ENCODE measurements at places on chromosomes 5 and 9.
A peak's percentile ranks its signal among the peaks of the same experiment; 100 is the strongest.

DNA sequence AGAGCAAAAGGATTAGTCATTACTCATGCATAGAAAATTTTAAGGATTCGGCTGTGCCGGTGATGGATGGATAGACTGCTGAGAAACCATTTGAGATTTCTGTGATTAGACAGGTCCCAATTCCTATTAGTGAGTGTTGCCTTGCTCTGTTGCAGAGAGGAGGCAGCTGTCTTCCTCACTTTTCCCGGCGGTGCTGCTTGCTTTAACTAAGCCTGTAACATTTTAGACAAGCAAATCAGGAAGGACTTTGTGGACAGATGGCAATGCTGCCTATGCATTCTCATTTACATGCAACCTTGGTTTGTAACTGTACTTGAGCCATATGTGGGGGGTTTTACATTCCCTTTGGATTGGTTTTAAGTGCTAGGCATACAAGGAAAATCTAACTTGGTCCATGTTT, 1176.3 kb downstream of the CDH18 start:
- no peak for DNase-seq

- no peak for DNase-seq
Measured at GRCh38 chr5:77337686-77338085, 127.2 kb downstream of the PDE8B start.

DNA sequence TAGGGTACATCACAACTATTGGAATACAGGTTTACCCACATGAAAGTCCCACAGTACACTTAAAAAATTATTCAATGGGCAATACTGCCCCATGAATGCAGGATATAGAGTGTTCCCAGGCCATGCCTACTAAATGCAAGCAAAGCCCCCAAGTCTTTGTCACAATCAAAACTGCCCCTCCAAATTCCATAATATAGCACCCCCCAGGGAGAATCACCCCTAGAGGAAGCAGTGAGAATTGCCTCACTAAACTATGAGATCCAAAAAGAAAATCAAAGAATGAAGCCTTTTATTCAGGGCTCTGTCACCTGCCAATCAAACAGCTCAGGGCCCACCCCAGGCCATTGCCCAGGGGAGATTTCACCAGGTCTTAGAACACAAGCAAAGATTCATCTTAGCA, 90.8 kb downstream of the ATPSCKMT start:
- no peak for DNase-seq

DNA sequence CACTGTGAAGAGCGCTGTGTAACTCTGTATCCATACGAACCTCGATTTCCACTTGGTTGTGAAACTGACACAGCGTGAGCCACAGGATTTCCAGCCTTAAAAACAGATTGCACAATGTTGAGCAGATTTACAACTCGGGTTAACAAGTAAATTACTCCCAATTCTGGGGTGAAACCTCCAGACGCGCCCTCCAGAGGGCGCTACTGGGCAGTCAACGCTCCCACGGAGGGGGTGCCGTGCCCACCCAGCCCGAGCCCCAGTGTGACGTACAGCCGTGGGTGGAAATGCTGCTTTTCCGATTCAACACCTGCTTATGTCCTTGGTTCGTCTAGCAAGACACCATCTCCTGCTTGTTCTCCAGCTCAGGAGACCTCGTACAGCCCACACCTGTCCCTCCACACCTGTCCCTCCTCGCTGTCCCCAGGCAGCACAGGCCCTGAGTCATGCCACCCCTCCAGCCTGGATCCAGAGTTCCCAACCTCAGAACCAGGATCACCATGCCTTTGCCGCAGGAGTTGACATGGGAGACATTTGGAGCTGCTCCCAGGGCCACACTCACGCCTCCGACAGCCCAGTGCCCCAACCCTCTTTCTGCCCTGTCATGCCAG, 34.4 kb upstream of the SLC6A3 start:
- peak; percentile 31 for DNase-seq

- no peak for DNase-seq
Measured at GRCh38 chr9:90870621-90871326, 69.2 kb downstream of the SYK start.

- no peak for DNase-seq
Measured at GRCh38 chr5:65037831-65038815, 269.4 kb downstream of the CWC27 start.

DNA sequence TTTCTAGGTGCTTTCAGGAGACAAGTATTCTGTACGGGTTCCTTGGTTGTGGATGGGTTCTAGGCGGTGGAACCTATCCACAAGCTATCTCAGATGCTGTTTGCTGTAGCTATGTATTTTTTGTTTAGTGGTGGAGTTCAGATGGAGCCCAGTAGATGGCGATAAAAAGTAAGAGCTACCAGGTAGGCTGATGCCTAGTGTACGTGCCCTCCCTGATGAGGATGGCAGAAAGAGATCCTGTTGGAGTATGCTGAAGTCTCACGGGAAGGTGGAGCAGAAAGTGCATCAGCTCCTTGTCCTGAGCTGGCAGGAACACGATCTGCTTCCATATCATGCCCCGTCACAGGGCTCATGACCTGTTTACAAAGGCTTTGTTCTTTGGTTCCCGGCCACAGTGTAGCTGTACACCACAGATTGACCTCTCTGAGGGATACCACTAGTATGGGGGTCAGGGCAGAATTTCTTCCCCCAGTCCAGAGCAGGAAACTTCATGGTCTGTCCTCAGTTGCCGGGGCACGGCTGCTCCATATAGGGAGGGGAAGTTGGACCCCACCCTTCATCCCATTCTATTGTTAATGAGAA, 12.6 kb upstream of the UGT3A2 start:
- no peak for DNase-seq

GRCh38 chr9:121757281-121757585, 105.8 kb downstream of the DAB2IP start:
- DNase-seq: no peak

- DNase-seq: no peak
Measured at GRCh38 chr9:127589955-127590370, 22.1 kb upstream of the STXBP1 start.

DNA sequence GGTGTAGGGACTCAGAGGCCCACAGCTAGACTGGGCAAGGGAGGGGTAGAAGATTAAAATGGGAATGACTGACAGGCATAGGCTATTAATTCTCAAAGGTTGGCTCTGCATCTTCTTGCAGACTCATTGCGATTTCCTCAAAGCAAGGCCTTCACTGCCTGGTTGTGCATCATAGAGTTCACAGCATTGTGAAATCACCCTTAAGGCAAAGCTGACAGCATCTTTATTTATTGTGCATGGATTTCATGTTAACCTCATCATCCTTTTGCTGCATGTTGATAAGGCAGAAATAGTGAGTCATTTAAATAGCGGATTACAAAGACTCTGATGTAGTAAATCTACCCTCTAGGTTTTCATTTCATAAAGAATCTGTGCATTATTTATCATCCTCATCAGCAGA, 13.6 kb upstream of the PALM2AKAP2 start:
- no peak for DNase-seq

DNA sequence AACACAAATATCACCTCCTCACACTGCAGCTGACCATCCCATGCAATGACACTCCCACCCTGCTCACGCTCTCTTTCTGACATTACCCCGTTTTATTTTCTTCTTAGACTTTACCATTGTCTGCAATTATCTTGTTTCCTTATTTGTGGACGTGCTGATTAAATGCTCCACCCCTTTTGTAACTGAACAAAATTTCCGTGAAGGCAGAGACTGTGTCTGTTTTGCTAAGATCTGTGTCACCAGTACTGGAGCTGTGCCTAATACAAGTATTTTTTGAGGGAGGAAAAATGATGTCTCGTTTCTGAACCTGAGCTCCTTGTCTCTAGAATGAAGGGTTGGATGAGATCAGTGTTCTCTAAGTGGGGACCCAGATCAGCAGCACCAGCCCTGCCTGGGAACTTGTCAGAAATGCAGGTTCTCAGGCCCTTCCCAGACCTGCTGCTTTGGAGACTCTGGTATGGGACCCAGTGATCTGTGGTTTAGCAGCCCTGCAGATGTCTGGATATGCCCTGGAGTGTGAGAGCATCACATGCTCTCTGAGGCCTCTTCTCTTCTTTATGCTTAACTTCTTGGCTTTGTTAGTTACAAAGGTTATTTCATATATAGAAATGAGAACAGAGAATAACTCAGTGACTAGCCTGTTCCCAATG, 181.7 kb upstream of the GAS1 start:
- DNase-seq: no peak

DNA sequence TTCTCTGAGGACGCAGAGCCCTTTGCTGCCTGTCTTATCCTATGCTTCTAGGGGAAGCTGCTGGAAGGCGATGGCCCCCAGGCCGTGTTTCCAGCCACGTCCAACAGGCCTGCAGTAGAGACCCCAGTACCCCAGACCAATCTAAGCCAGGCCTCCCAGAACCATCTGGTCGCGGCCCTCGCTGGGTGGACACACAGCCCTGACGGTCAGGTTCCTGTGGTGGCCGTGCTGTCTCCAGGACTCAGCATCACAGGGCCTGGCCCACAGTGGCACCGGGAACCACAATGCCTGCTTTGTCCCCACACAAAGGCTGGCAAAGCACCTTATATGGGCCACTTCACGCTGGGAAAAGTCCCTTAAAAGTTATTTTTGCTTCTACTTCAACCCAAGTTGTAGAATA, 44.5 kb downstream of the SEMA4D start:
- no peak for DNase-seq

GRCh38 chr5:147880487-147880886, 2.0 kb downstream of the SCGB3A2 start:
- DNase-seq: no peak

- DNase-seq: no peak
Measured at GRCh38 chr9:128182893-128183588, 8.3 kb downstream of the CIZ1 start.

DNA sequence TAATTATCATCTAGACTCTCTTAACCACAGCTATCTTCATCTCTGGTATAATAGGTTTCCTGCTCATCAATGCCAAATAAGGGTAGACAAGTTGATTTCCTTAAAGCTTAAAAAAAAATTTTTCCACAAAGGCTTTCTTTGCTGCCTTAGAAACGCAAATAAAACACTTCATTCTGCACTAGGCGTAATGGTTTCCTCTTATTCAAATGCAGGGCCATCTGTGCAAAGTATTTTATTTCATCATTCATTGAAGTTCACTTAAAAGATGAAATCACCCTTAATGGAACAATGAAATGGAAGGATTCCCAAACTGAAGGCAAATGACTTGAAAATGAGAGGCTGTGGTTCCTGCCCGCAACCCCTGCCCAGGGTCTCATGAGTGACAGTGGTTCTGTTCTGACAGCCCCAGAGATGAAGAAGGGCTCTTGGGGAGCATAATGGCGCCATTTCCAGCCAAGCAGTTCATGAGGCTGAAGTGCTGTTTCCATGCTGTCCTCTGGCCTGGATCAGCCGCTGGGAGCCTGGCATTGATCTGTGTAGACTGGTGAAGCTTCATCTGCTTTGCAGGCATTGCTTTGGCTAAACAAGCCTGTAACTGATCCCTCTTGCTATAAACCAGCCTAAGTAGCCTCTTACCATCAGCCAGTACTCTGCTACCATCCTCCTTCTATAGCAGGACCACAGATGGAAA, 276.9 kb upstream of the WWC1 start:
- no peak for DNase-seq

- no peak for DNase-seq
Measured at GRCh38 chr5:88190106-88190834, 78.4 kb downstream of the TMEM161B start.

DNA sequence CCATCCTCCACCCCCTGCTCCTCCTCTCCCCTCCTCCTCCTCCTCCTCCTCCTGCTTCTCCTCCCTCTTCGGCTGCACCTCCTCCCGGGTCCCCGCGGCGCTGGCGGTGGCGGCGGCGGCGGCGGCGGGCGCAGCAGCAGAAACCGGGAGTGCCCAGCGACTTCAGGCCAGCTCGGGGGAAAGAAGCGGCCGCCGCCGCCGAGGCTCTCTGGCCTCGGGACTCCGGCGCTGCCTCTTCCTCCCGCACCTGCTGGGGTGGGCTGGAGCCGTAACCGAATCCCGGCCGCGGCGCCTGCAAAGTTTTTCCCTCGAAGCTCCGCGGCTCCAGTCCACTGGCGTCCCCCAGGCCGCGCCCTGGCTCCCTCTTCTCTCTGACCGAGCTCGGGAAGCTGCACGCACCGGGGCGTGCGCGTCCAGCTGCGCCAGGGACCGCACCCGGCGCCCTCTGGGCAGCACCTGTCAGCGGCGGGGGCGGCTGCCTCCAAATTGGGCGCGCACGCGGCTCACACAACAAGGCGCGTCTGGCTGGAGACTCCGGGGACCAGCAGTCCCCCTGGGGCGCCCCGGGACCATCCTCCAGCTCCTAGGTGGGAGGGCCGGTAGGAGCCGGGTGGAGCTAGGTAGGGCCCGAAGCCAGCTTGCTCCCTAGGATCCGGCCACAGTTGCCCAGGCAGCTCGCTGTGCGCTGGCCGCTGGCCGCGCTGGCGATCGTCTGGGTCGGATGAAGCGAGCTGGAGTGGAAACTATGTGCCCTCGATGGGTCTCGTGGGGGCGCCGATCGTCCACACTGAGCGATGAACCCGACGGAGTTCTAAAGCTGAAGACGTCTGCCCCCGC, at the start of gene MCTP1:
MCTP1 (minus strand) TSS at position 523 of the 837 bp plus-strand sequence.
- no peak for DNase-seq

GRCh38 chr9:120854596-120855327, 12.0 kb upstream of the PSMD5 start:
- DNase-seq: no peak
